ENCODE measurements at places on chromosomes 16 and 17. TPM values are rescaled to one million over a fixed set of nuclear protein-coding genes. Genes with fewer than 3 reads are reported as not detected.
A peak's percentile ranks its signal among the peaks of the same experiment; 100 is the strongest.

The ITGA3 gene
- 57.8 TPM for total RNA-seq

The KRTAP9-4 gene
- not detected for total RNA-seq

The MRPL38 gene
- 76.3 TPM for total RNA-seq

The SLFN12 gene
- total RNA-seq, result 4.3 TPM

The SP6 gene
- 0.08 TPM for total RNA-seq

The MMP25 gene
- 3.0 TPM for total RNA-seq

GRCh38 chr17:81212365-81212764, 10.4 kb downstream of the CEP131 start:
- no peak for DNase-seq

GRCh38 chr16:69773260-69773947, 11.3 kb downstream of the WWP2 start:
- no peak for DNase-seq

- DNase-seq, result no peak
These were observed 19.0 kb downstream of the MED24 start for GRCh38 chr17:40035162-40035559.

- peak; percentile 87 for DNase-seq
These were observed 30.2 kb downstream of the SPHK1 start for GRCh38 chr17:76414334-76415295.

DNA sequence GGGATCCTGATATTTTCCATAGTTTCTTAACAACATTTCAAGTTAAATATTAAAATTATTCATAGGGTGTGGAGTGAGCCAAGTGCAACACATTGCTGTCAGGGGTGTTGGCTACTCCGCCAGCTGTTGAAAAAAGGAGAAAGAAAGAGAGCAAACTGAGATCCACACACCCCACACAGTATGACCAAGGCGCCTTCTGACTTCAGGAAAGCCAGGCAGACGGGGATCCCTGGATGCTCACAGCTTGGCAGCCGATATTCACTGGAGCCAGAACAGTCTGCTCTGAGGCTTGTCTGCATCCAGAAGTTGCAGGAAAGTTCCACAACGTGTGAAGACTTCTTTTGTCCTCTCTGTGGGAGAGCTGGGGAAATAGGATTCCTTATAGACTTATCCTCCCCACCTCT, 9.3 kb downstream of the CHD9NB start:
- DNase-seq, result no peak

DNA sequence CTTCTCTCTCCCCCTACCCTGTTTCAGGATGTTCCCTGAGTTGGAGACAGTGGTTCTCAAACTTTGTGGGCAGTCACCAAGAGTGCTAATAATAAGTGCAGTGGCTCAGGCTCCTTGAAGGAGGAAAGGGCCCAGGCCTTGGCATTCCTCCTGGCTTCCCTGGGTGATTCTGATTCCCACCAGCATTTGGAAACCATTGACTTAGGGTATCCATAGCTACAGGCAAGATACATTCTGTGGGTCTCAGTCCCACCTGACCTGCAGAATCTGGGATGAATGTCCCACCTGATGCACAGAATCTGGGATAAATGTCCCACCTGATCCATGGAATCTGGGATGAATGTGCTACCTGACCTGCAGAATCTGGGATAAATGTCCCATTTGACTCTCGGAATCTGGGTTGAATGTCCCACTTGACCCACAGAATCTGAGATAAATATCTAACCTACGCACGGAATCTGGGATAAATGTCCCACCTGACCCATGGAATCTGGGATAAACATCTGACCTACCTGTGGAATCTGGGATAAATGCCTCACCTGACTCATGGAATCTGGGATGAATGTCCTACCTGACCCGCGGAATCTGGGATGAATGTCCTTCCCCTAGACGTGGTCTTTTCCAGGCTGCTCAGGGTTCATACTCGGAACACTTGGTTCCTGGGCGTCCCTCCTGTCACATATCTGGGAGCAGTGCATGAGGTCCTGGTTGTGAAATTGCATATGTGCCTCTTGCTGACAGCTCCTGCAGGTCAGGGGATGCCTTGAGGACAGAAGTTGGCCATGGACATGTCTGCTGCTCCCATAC, 136.7 kb upstream of the HS3ST2 start:
- no peak for DNase-seq

- DNase-seq, result no peak
These were observed 38.2 kb downstream of the MARF1 start for GRCh38 chr16:15604460-15605440.

GRCh38 chr17:48543107-48543853, 1.6 kb downstream of the HOXB2 start:
- peak; percentile 72 for DNase-seq

- no peak for DNase-seq
These were observed 3.9 kb upstream of the KRT15 start for GRCh38 chr17:41522301-41523224.
